ENCODE measurements at places on chromosomes 3 and 15.

DNA sequence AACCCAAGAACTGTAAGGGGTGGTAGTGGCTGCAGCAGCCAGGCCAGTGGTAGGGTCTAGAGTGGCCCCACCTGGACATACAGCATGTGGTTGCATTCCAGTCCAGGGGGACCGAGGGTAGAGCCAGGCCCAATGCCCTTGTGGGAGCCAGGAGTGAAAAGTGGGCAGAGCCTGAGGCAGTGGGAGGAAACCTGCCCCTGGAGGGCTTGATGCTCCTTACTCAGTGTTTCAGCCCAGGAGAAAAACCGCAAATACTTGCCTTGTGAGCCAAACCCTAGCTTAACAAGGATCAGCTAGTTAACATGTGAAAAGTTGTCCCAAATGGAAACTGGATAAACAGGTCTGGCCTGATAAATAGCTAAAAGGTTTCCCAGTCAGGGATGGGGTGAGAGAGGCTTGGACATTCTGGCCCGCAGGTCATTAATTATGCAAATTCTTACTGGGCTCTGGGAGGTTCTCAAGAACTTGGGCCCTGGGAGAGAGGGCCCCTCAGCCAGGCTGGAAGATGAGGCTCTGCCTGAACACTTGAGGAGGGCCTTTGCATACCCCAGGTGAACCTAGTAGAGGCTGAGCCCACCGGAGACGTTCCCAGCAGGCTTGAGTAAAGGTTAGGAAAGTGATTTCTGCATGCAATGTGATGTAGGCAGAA is 222.1 kb downstream of the THSD4 start:
- DNase-seq = peak; percentile 88

GRCh38 chr15:36371509-36371908 is 207.9 kb upstream of the CDIN1 start:
- DNase-seq = peak; percentile 30

GRCh38 chr3:62529230-62529629 is 155.9 kb upstream of the FEZF2 start:
- peak; percentile 33 for DNase-seq

DNA sequence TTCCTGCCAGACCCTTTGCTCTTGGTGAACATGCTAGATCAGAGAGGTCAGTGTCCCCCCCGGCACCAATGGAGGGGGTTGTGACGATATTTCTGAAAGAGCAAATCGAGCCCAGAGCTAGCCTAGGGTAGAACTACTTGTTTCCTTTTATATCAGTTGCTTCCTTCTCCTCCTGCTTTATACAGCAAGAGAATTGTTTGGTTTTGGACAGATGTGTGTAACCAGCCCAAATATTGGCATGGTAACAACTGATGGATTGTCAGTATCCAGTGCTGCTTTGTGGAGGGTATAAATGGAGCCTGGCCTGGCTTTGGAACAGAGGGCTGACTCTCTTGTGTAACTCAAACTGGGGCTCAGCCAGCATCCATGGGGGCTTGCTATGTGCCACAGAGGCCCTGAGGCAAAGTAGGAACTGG is 27.2 kb downstream of the SNX1 start:
- no peak for DNase-seq

DNA sequence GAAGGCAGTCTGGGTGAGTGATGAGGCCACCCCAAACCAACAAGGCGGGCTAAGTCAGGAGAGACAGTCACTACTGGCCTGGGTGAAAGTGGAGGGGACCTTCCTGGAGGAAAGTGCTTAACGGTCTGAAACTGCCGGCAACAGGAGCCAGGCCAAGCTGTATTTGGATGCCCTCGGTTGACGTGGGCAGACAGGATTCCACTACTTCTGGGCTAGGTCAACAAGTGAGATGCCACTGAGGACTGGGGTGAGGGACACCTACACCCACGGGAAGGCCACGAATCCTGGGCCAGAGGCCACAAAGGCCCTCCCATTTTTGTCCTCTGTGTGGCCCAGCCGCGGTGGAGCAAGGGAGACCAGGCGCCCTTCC is 12.3 kb downstream of the SPTBN5 start:
- DNase-seq = no peak

GRCh38 chr3:48997102-48997635 is 7.1 kb downstream of the P4HTM start:
- DNase-seq = no peak

DNA sequence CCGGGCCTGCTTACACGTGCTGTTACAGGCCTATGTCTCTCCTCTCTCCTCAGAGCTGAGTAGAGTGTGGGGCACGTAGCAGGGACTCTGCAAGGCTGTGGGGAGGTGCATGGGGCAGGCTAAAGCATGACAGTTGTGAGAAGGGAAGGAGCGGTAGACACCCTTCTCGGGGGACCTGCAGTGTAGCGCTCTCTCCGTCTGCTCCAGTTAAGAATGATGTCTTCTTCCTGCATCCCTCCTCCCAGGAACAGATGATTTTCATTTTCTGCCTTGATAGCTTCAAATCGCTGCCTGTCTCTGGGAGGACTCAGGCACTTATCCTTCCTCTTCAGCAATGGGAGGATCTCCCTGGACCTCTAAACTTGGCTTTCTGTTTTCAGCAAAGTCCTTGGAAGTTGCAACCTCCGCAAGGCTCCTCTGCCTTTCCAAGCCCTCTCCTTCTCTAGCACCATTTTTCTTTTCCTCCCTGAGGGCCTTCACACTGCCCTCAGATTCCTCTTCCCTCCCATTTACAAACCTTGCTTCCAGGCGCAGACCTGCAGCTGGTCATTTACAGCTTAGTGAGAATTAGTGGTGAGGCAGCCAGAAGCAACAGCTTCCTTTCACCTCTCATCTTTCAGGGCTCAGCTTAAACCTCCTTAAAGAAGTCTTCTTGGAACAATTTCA is 23.4 kb upstream of the TLE3 start:
- no peak for DNase-seq

DNA sequence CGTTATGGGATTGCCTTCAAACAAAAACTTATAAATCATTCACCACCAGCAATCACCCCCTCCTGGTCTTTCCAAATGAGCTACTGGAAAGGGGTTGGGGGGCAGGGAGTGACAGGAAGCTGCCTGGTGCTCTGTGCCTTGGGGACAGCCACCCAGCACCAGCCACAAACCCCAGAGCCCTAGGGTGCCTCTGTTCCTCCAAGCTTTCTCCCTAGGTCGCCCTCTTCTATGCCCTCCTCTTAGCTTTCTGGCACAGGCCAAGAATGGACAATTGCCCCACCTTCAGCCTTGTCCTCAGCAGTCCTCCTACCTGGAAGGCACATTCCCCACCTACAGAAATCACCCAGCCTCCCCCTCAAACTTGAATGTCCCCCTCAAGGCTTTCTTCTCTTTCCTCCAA is 3.3 kb downstream of the OXTR start:
- DNase-seq = no peak

- no peak for DNase-seq
Observed at GRCh38 chr15:34794590-34795206, 651 bp downstream of the ACTC1 start.

GRCh38 chr15:48149858-48150257 is 28.2 kb downstream of the MYEF2 start:
- DNase-seq = peak; percentile 76

DNA sequence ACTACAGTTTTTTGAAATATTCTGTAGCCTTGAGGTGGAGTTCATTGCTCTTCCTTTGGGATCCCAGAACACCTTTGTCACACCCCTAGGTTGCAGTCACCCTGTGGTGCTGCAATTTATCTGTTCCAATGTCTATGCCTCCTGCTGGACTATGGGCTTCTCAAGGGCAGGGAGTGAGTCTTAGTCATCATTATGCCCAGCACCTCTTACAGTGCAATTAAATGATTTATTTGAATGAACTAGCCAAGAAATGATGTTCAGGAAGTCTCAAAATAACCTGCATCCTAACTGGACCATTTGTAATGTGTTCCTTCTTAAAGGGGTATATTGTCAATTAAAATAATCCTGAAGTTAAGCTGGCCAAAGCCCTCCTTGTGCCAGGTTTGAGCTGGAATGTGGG is 28.5 kb downstream of the SHC4 start:
- peak; percentile 14 for DNase-seq

DNA sequence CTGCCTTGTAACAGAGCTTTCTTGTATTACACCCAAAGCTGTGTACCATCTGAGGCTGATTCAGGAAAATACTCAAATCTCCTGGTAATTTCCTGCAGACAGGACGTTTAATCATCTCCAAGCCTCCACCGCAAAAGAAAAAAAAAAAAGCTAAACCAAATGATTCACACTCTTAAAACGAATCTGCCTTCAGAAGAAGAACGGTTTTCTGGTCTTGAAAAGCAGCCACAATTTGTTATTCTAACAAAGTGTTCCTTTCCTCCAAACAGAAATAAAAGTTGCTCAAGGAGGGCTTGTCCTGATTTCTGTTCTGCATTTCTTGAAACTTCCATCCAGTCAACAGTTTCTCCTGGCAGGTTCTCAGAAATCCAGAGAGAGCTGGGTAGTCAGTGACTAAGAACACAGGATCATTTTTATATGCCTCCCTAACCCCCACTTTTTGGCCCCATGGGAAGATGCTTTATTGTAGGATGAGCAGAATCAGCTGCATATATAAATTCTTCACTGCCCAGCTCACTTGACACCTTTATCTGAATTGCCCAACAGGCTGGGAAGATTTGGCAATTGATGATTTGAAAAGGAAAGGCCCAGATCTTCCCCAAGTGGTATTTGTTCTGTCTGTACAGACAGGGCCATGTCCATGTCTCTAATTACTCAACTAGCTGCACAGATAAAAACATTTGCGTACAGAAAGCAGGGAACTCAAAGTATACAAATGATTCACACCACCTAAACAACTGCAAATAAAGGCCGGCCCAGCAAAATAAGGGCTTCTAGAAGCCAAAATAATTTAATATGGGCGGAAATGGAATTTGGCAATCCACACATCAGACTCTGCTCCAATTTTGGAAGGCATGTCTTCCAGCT is 41.0 kb upstream of the PRICKLE2 start:
- peak; percentile 86 for DNase-seq

GRCh38 chr15:66823601-66824000 is 121.6 kb downstream of the SMAD6 start:
- no peak for DNase-seq

All from kidney tubule cell (primary cell).